ENCODE measurements at places on chromosomes 13 and 19. TPM values are rescaled to one million over a fixed set of nuclear protein-coding genes. Genes with fewer than 3 reads are reported as not detected.

PINLYP gene
- total RNA-seq: 2.4 TPM

KIR2DL1 gene
- total RNA-seq: not detected

CPAMD8 gene
- total RNA-seq: 1.8 TPM

ADAMTS10 gene
- total RNA-seq: 3.9 TPM

CBY2 gene
- total RNA-seq: not detected

IZUMO4 gene
- total RNA-seq: 4.5 TPM

CDX2 gene
- 271 TPM for total RNA-seq

LRRC8E gene
- total RNA-seq: 2.9 TPM

DACH1 gene
- 5.2 TPM for total RNA-seq

ZNF416 gene
- 3.5 TPM for total RNA-seq

RASIP1 gene
- 2.2 TPM for total RNA-seq

LRG1 gene
- 26.0 TPM for total RNA-seq

ANKLE1 gene
- 0.27 TPM for total RNA-seq

TMIGD2 gene
- total RNA-seq: not detected

BCAM gene
- total RNA-seq: 15.1 TPM

ZNF836 gene
- total RNA-seq: 10.2 TPM

ZNF345 gene
- total RNA-seq: 2.9 TPM

NCAN gene
- 0.05 TPM for total RNA-seq

URAD gene
- 40.7 TPM for total RNA-seq

CTXN1 gene
- total RNA-seq: 1.5 TPM

MBD3L2 gene
- total RNA-seq: not detected

KCNJ14 gene
- total RNA-seq: 0.99 TPM

ZNF491 gene
- total RNA-seq: 1.9 TPM

ZNF8 gene
- 3.4 TPM for total RNA-seq

SIGLEC9 gene
- 1.7 TPM for total RNA-seq

RCBTB2 gene
- 5.5 TPM for total RNA-seq

COMP gene
- total RNA-seq: not detected

HMG20B gene
- 87.9 TPM for total RNA-seq

MATK gene
- total RNA-seq: 1.2 TPM

MCEMP1 gene
- total RNA-seq: 0.20 TPM

ZNF880 gene
- total RNA-seq: 8.3 TPM

INAFM1 gene
- 12.8 TPM for total RNA-seq

RASGRP4 gene
- total RNA-seq: 0.90 TPM

NUFIP1 gene
- 4.0 TPM for total RNA-seq

CYP4F12 gene
- total RNA-seq: 82.1 TPM

ZNF723 gene
- not detected for total RNA-seq

FUT1 gene
- 0.80 TPM for total RNA-seq

CCDC194 gene
- not detected for total RNA-seq

ZNF527 gene
- total RNA-seq: 3.0 TPM

NCCRP1 gene
- total RNA-seq: not detected

UNC13A gene
- 0.29 TPM for total RNA-seq

FGF21 gene
- total RNA-seq: not detected

EIF3K gene
- 367 TPM for total RNA-seq

EEF2 gene
- 2,241 TPM for total RNA-seq

CALR3 gene
- total RNA-seq: not detected

ZNF14 gene
- total RNA-seq: 2.6 TPM

MYO9B gene
- 89.2 TPM for total RNA-seq

NDUFA3 gene
- total RNA-seq: 138 TPM

TLE6 gene
- 2.9 TPM for total RNA-seq

C1QTNF9B gene
- not detected for total RNA-seq

IL12RB1 gene
- total RNA-seq: 1.1 TPM
